Neural progenitor cell (in vitro differentiated cells): ENCODE measurements at places on chromosomes 12 and 14. TPM values are rescaled to one million over a fixed set of nuclear protein-coding genes. Genes with fewer than 3 reads are reported as not detected.

DNA sequence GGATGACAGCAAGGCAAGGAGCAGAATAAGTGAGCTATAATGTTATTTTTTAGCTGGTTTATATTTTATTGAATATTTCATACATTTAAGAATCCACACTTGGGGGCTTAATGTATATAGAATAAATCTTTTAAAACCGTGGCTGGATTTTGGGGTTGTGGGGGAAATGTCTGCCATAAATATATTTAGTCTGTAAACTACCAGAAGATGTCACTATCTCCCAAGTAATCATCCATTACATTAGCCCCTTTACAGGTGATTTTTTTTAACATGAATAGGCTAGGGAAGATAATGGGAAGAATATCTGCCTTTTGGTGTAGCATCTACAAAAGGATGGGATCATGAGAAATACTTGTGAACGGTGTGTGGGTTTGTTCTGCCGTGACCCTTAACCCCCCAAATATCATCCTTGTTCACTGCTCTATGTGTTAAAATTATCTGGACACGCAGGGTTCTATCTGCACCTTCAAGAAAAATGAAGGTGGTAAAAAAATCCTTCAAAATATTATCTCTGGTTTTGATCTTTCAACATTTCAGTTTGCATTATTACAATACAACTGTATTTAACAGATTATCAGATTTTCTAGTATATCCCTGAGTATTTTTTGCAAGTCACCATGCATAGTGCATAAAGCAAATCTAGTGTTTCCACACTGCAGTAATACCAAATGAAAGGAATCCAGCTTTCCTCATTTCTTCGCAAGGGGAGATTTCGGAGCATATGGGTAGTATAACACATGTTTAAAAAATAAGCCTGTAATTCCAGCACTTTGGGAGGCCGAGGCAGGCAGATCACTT is 8.0 kb upstream of the SLC17A8 start:
- H3K4me1 ChIP-seq, result no peaks in the 10 kb centered on the region
- H3K27me3 ChIP-seq, result no peaks in the 10 kb centered on the region
- no peaks in the 10 kb centered on the region for H3K36me3 ChIP-seq
- no peak overlapping the region for H3K4me3 ChIP-seq
- no peak overlapping the region for H3K27ac ChIP-seq

- H3K4me3 ChIP-seq, result no peak overlapping the region
- no peak overlapping the region for H3K27ac ChIP-seq
- no peak for DNase-seq
- H3K4me1 ChIP-seq, result no peaks in the 10 kb centered on the region
- no peaks in the 10 kb centered on the region for H3K27me3 ChIP-seq
- no peaks in the 10 kb centered on the region for H3K36me3 ChIP-seq
These were observed 88.1 kb upstream of the CPSF6 start for GRCh38 chr12:69151254-69151764.

GRCh38 chr12:124554429-124555029 is 12.9 kb downstream of the NCOR2 start:
- DNase-seq, result no peak
- no peaks in the 10 kb centered on the region for H3K36me3 ChIP-seq
- H3K4me1 ChIP-seq, result peaks cover 27% of the 10 kb centered on the region
- H3K4me3 ChIP-seq, result no peak overlapping the region
- no peaks in the 10 kb centered on the region for H3K27me3 ChIP-seq

DNA sequence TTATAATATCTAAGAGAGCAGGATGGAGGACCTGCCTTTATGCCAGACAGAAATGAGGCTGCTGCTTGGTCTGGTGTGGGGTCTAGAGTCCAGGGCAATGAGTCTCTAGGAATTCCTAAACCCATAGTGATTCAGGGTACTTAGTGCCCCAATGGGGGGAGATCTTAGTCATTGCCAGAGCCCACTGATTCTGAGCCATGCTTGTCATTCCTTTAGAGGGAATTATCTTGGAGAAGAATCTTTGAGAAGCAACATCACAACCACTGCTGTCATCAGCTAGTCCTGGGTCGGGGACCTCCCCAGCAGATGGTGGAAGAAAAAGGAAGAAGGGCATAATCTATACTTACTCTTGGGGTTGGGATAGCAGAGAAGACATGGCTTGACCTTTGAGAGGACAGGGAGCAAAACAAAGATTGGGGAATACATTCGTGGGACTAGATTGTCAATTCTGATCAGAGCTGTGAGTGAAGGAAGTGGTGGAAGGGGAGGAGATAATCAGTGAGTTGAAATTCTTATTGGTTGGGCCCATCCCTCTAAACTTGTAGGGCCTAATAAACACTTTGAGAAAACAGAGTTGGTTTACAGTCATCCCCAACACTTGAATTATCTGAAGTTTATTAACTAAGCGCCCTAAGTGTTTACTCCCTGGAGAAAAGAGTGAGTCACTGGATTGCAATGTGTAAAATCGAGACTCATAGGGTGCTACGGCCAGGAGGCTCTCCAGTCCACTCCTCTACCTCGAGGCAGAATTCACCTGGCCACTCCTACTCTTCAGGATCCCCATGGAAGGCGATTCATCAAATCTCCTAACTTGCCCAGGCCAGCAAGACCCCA is 3.0 kb upstream of the KRT3 start:
- H3K4me3 ChIP-seq, result no peak overlapping the region
- H3K27me3 ChIP-seq, result no peaks in the 10 kb centered on the region
- no peaks in the 10 kb centered on the region for H3K4me1 ChIP-seq

DNA sequence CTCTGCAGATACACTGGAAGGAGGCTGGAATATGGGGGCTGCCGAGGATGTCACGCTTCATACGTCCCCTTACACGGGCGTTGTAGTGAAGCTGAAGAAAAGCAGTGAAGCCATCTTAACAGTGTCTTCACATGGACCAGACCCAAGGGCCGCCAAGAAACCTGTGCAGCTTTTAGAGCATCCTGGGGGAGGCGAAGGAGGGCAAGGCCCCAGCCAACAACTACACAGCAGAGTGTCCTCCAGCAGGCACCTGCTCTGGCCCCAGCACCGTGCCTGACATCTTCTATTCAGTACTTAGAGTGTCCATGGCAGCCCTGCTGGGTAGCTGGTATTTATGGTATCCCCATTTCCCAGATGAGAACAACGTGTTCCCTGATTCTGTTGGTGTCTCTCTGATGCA is 48.9 kb upstream of the RIN3 start:
- H3K27ac ChIP-seq, result no peak overlapping the region
- H3K36me3 ChIP-seq, result no peaks in the 10 kb centered on the region
- DNase-seq, result no peak
- no peaks in the 10 kb centered on the region for H3K4me1 ChIP-seq

DNA sequence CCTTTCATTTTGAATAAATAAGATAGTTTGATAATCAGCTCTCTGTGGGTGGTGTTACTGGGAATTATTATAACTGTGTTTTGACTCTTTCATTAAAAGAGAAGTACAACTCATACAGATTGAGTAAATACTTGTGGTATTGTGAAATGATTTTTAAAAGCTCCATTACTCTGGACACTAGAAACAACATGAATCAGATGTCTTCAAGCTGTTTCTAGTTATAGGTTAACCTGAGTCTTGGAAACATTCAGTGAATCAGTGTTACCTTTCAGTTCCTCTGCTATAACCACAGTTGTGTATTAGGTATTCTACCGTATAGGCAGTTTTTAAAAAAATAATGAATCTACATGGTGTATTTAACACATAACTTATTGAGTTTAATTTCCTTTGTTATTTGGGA is 128.4 kb upstream of the SSTR1 start:
- H3K36me3 ChIP-seq, result no peaks in the 10 kb centered on the region
- DNase-seq, result no peak
- H3K27ac ChIP-seq, result no peak overlapping the region
- peaks cover 5% of the 10 kb centered on the region for H3K4me1 ChIP-seq
- H3K27me3 ChIP-seq, result no peaks in the 10 kb centered on the region
- no peak overlapping the region for H3K4me3 ChIP-seq

- H3K4me1 ChIP-seq, result no peaks in the 10 kb centered on the region
- H3K27ac ChIP-seq, result no peak overlapping the region
- no peak overlapping the region for H3K4me3 ChIP-seq
- no peak for DNase-seq
- no peaks in the 10 kb centered on the region for H3K27me3 ChIP-seq
These were observed 8.2 kb upstream of the PPP1CC start for GRCh38 chr12:110750784-110751461.

DNA sequence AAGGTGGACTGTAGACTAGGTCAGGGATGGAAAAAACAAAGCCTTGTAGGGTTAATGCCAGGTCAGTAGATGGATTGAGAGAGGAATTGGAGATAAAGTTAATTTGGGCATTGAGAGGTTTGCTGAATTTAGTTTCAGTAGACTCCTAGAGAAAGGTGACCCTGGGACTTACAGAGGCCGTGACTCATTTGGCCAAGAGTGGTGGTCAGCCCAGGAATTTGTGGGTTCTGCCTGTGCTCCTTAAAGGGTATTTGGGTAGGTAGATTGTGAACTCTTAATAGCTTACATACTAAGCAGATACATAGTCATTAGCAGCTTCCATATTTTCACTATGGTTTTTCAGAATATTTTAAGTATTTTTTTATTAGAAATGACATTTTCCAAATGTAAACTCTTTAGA is 21.8 kb downstream of the PLEKHA5 start:
- peaks cover 5% of the 10 kb centered on the region for H3K4me1 ChIP-seq
- no peak overlapping the region for H3K27ac ChIP-seq
- no peak overlapping the region for H3K4me3 ChIP-seq
- H3K27me3 ChIP-seq, result no peaks in the 10 kb centered on the region

Gene IRAK3
- total RNA-seq, result 0.37 and 3.0 TPM in 2 replicates

Gene ZNF891
- 6.0 and 7.2 TPM in 2 replicates for total RNA-seq
